HFFc6 (cell line): ENCODE measurements at places on chromosomes 1 and 21.
A peak's percentile ranks its signal among the peaks of the same experiment; 100 is the strongest.

- DNase-seq = no peak
Measured at GRCh38 chr1:153509036-153509435, 26.8 kb downstream of the S100A6 start.

GRCh38 chr21:35201799-35202198 lies 152.7 kb upstream of the RUNX1 start:
- DNase-seq = no peak

DNA sequence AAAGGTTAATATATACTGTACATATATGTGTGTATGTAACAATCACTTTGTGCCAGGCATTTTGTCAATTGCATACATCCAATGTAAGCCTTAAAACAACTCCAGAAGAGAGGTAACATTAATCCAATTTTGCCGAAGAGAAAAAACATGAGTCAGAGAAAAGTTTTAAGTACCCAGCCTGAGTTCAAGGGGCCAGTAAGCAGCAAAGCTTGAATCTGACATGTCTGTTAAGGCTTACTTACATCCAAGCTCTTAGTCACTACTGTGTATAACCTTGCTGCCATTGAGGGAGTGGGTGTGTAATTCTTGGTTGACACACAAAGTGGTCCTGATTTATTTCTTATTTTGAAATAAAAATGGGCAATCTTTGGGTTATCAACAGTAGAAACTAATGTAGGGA lies 360.4 kb upstream of the LYPLAL1 start:
- peak; percentile 16 for DNase-seq

DNA sequence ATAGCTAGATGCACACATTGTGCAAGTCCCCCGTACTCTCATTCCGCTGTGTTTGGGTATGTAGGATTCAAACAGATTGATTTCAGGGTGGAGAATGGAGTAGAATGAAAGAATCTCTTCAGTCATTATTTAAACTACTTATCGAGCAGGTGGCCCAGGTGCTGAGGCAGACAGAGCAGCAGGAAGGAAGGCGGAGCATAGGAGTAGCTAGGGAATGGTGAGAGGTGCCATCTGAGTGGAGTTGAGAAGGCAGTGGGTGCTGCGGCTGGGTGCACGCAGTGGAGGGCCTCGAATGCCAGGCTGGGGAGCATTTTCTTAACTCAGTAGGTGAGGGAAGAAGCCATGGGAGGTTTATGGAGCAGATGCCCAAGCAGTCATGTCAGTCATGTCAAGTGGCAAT lies 45.2 kb upstream of the CD101 start:
- no peak for DNase-seq

- DNase-seq = peak; percentile 18
Measured at GRCh38 chr1:47201179-47201578, 11.3 kb upstream of the PDZK1IP1 start.

DNA sequence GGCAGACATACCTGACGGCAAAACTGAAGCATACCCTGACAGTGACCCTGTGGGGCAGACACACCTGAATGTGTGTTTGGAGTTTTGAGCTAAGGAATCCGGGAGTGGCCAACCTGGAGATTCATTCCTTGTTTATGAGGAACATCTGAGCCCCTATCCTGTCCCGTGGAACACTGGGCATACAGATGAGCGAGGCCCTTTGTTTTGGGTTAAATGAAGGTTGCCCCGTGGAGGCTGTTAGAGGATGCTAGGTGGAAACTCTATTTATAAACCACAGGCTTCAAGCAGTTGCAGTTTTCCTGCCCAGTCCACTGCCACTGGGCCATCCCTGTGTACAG lies 18.1 kb downstream of the GALNT2 start:
- no peak for DNase-seq

DNA sequence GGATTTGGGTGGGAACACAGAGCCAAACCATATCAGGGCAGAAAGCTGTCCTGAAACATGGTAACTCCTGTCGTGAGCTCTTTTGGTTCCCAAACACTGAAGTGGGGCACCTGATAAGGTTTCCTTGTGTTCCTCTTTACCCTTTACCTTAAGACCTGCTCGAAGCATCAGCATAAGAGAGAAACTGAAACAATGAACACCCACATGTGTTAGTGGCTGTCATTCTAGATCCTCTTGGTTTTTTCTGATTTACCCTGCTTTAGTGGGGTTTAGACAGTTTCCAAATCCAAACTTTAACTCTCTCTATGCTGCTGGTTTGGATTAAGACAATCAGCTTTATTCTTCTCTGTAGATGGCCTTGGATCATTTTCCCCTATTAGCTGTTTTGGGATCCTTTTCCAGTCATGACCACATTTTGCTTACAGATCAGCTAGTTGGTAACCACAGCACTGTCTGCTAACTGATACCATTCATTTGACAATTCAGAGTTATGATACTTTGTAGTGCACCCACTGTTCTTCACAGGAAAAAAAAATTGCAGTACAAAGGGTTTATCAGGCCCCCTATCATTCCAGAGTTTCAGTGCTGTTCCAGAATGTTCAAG lies 975 bp upstream of the MNDA start:
- no peak for DNase-seq

GRCh38 chr1:211736351-211736915 lies 61.0 kb upstream of the NEK2 start:
- DNase-seq = no peak

DNA sequence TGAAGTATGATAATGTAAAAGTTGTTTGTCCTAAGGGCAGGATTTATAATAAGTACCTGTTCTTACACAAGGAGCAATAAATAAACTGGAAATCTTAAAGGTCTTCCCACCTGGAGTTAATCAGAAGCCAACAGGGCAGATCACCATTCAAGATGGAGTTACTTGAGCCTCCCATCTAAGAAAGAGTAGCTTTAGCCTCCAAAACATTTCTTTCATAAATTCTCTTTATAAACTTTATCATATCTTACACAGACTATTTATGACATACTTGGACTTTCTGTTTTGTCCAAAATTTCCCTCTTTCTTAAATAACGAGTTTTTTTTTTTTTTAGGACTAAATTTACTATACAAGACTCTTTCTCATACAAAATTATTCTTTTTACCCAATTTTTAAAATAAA lies 18.5 kb downstream of the OR2T1 start:
- DNase-seq = no peak
